ENCODE measurements at places on chromosomes 2 and 18.
A peak's percentile ranks its signal among the peaks of the same experiment; 100 is the strongest.

DNA sequence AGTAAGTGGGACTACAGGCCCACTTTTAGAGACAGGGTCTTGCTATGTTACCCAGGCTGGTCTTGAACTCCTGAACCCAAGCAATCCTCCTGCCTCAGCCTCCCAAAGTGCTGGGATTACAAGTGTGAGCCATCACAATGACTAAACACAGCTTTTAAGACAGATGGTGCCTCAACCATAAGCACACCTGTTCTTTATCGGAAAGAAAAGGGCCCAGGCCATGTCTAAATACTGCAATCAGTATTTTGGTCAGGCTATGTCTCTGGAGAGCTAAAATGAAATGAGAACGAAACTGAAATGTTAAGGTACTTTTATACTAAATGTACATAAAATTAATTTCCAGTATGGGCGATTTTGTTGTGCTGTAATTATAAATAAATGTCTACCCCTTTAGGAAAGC, 69.5 kb upstream of the SPTBN1 start:
- DNase-seq = no peak

DNA sequence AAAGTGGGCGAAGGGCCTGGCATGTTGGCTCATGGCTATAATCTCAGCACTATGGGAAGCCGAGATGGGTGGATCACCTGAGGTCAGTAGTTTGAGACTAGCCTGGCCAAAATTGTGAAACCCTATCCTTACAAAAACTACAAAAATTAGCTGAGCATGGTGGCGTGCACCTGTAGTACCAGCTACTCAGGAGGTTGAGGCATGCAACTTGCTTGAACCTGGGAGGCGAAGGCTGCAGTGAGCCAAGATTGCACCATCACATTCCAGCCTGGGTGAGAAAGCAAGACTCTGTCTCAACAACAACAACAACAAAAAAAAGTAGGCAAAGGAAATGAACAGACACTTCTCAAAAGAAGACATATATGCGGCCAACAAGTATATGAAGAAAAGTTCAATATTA, 196.5 kb downstream of the RAB3GAP1 start:
- DNase-seq = no peak

DNA sequence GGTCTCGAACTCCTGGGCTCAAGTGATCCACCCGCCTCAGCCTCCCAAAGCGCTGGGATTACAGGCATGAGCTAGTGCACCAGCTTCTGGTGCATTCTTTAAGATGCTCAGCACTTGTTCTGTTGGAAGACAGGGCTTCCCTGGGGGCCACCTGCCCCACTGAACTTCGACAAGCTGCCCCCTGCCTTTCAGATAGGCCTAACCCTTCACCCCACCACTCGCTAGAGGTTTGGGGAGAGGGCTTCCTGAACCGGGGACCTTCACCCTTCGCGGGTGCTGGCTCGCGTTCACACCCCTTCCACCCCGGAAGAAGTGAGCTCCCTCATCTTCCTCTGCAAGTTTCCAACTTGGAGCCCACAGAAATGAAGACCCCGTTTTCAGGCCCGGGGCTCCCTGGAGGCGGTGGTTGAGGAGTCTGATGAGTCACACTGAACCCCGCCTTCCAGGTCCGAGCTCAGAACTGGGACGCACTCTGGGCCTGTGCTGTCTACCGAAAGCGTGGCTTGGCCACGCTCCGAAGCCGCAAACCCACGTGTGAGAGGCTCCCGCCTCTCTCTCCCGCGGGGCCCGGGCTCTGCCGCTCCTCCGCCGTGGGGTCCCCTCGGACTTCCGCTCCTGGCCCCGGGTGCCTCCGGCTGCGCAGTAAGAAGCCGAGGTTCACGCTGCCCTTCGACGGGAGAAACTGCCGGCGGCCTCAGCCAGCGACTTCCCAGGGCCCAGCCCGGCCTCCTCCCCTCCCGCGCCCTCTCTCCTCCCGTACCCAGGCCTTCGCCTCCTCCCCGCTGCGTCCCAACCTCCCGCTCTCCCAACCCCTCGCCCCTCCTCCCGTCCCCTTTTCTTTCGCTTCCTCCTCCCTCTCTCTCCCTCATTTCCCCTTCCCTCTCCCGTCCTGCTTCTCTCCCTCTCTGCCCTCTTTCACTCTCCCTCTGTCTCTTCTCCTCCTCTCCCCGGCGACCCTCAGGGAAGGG, 47.5 kb upstream of the SP3 start:
- DNase-seq = no peak

DNA sequence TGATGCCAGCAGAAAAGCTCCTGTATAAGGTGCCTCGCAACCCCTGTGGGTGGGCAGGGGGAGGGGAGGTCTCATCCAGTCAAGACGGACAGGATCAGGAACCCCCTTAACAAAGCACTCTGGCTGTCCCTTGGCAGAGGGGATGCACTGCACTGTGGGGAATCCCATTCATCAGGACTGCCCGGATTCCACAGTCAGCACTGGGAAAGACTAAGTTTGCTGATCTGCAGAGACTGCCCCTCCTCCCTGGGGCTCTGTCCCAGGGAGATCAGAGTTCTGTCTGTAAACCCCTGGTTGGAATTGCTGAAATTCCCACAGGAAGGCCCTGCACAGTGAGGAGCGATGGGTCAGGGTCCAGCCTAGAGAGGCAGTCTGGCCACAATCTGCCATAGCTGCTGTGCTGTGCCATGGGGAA, 149.5 kb upstream of the RBBP8 start:
- DNase-seq = no peak

GRCh38 chr2:8307606-8308180, 374.2 kb upstream of the ID2 start:
- DNase-seq = no peak

GRCh38 chr2:15642011-15642814, 50.5 kb downstream of the DDX1 start:
- no peak for DNase-seq

DNA sequence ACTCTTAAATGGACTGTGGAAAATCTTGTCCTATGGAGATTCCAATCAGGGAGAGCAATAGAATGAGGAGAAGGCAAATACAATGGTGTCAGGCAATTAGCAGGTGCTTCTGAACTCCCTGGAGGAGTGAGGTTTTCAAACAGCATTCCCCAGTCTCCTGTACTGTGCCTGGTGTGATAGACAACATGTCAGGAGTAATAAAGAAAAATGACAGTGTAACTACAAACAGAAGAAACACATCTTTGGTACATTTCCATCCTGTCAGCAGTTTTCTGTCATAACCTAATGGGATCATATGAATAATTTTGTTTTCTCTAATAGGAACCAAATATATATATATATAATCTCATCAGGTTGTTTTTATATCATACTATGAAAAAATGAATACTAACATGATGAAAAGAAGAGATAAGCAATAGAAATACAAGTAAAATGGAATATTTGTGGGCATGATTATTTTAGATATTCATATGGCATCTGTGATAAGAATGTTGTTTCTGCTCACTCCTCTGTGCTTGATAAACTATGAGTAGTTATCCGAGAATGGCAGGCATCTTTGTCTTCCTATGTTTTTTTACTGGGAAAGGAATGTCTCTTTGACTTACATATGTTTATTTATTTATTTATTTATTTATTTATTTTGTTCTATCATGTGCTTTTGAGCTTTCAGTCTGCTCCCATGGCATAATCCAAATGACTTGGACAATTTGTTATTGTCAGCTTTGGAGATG, 441.7 kb downstream of the TXNL1 start:
- DNase-seq = no peak

- DNase-seq = no peak
Observed at GRCh38 chr2:233852056-233852455, 2.3 kb downstream of the HJURP start.

- no peak for DNase-seq
Observed at GRCh38 chr2:16176971-16177480, 236.7 kb downstream of the MYCN start.

DNA sequence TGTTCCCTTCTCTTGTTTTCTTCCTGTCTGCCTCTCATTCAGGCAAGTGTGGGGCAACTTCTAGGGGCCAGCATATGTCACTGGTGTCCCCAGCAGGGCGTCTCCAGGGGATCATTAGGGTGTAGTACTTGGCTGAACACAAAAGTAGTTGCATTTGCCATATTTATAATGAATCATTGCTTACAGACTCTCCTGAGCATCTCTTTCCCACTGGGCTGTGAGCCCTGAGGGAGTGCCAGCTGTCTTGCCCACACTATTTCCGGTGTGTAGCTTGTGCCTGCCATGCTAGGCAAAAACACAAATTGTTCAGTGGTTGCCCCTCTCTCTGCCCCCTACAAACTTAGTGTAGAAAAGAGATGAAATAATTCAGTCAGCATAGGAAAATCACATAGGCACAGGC, 40.8 kb upstream of the SCLY start:
- no peak for DNase-seq

DNA sequence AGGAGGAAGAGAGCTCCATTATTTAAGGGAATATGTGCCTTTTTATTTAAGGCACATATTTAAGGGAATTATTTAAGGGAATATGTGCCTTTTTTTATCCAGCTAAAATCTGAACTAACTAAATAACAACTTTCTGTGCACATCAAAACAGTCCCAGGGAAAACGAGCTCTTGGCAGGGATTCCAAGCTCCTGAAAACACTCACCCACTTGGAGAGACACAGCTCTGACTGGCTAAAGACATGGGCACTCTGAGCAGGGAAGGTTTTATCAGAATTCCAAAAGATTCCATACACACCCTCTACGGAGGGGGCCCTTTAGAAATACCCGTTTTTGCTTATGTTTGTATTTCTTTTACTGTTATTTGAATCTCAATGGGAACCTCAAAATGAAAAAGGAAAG, 181.0 kb downstream of the ZNF516 start:
- no peak for DNase-seq

GRCh38 chr2:225006730-225007129, 35.5 kb downstream of the DOCK10 start:
- DNase-seq = no peak

GRCh38 chr2:168565112-168565511, 109.0 kb downstream of the CERS6 start:
- DNase-seq = no peak

DNA sequence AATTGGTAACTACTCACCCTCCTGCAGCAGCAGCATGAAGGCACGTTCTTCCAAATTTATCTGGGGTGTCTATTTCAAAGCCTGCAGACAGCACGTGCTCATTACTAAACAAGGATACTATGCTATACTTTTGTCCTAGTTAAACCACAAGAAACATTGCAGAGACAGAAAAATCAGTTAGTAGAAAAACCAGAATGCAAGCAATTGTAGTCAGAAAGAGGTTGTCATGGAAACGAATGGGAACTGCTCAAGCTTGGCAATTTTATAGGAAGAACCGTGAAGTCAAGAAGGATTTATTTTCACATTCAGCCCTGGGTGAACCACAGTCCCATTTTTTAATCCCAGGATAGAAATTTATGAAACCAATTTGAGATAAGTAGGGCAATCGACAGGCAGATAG, 162.2 kb upstream of the PGAP1 start:
- no peak for DNase-seq

- peak; percentile 4 for DNase-seq
Observed at GRCh38 chr2:157777427-157777826, 98.7 kb downstream of the ACVR1 start.

GRCh38 chr18:11820697-11821096, 30.5 kb upstream of the CHMP1B start:
- no peak for DNase-seq

DNA sequence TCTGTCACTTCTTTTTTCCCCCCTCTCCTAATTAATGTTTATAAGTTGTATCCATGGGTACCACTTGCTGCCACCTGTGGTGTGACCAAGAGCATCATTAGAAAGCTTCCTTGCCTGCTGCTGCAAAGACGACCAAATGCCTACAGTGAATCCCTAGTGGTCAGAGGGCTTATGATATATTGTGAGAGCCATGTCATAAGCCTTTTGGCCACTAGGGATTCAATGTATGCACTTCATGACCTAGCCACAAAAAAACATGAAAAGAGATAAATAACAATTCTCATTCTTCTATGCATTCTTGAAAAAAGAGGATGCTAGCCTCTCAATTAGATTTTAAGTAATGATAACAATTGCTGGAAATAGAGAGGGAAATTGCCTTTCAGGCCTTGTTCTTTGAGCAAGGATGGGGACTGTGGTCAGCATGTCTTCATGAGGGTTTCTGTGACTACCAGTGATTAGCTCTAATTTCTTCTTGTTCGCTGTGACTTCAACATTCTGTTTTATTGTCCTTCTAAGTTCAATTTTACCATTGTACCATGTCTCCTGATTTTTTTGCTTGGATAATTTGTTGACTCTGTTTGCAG, 435.3 kb downstream of the TGIF1 start:
- DNase-seq = no peak

DNA sequence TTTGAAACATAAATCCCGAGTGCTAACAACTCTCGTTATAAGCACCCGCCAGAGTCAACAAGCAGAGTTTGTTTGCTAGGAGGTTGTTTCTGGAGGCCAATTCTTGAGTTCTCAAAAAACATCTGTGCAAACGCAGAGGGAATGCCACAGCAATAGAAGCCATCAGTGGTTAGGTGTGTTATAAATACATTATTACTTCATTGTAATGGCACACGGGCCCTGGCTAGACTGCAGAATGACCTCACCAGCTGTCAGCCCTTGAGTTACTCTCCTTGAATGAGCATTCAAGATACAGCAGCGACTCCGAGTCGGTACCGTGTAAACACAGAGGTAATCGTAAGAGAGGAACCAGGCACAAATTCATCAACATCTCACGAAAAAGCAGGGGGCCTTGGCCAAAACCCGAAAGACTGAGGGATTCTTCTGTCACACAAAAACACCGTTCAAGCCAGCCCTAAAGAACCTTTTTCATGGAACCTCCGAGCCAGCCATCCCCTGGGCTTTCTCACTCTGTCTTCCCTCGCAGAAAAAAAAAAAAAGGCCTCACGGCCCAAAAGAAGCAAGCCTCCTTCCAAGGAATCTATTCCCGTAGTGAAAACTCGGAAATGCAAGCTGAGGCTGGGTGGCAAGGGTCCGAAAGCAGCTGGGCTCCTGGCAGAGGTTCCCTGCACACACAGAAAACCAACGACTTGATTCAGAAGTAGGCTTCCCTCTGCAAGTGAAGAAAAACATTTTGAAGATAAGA, 133.7 kb upstream of the MEIS1 start:
- DNase-seq = no peak

DNA sequence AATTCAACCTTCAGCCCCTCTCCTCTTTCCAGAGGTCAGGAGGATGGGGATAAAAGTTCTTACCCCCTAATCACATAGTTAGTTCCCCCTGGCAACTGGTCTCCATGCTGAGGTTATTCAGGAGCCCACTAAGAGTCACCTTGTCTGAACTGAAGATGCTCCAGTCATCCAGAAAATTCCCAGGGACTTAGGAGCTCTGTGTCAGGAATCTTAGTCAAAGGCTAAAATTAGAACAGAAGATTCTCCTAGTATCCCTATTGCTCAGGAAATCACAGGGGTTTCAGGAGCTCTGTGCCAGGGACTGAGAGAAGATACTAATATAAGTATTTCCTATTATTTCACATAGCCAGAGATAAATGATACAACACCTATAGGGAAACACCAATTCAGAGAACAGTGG, 37.3 kb upstream of the LONRF2 start:
- DNase-seq = no peak

- DNase-seq = no peak
Observed at GRCh38 chr18:10604182-10604581, 78.4 kb downstream of the NAPG start.

DNA sequence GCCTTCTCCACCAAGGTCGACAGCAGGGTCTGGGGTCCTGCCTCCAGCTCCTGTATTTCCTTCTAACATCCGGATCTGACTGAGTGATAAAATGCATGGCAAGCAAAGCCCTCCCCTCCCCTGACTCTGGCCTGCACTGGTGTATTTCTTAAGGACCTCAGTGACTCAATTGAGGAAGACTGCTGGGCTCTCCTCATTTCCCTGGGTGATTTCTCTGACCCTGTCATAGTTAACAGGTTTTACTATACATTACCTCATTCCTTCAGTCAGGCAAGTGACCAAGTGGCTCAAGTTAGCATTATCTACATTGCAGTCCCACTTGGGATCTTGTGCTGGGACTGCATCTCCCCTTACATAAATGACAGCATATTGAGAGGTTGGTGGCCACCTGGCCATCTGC, 38.8 kb upstream of the CCBE1 start:
- no peak for DNase-seq

All from NCI-H1105 (cell line).